Stimulated activated CD4-positive, alpha-beta T cell treated with anti-CD3 and anti-CD28 coated beads, Interleukin-4, amount 100 ng/mL, for 4 hours (primary cell): ENCODE measurements at places on chromosomes 5 and 9.

DNA sequence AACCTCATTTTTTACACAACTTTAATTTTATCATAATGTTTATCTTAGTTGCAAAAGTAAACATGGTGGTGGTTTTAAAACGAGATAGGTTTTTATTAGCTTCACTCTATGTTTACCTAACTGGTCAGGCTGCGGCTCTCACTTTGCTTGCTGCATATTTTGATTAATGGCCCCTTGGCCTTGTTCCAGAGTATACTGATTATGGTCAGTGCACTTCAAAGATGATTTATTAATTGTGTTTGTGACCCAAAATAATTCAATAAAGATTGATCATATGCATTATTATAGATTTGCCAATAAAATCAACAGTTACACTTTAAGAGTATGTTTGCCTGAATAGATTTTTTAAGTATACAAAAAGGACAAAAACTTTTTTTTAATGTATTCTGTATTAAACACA lies 188.0 kb downstream of the XRCC4 start:
- no peak for DNase-seq

DNA sequence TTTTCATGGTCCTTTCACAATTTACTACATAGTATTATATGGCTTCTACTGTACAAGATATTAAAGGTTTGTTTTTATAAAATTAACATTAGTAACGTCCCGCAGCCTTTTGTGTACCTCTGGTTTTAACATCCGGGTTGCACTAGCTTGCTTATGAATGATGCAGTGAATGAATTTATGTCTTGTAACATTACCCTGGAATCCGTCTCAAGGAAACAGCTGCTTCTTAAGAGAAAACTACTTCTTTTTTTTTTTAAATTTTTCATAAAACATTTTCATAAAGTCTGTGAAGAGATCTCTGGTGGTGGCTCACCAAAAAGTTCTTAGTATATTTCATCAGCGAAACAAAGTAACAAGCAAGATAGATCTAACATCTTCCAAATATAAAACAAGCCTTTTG lies 23.6 kb downstream of the MARCHF3 start:
- DNase-seq = no peak

GRCh38 chr5:88769165-88769564 lies 113.8 kb downstream of the MEF2C start:
- DNase-seq = no peak

- DNase-seq = no peak
Observed at GRCh38 chr5:37814699-37815098, 25.1 kb downstream of the GDNF start.

DNA sequence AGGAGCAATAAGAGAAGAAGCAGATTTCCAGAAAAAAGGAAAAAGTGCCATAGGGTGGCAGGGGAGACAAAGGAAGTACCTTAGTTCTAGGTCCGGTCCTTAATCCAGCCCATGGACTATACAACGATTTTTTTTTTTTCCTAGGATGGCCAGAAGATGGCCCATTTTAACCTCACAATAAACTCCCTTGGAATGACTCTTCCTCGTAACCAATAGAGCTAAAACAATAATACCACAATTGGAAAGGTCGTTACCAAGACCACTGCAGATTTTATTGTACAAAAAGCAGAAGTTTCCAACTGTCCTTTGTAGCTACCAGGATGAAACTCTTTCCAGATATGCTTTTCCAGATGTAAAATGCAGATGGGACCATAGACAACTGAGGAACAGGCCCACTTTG lies 34.4 kb upstream of the SSBP2 start:
- DNase-seq = no peak

DNA sequence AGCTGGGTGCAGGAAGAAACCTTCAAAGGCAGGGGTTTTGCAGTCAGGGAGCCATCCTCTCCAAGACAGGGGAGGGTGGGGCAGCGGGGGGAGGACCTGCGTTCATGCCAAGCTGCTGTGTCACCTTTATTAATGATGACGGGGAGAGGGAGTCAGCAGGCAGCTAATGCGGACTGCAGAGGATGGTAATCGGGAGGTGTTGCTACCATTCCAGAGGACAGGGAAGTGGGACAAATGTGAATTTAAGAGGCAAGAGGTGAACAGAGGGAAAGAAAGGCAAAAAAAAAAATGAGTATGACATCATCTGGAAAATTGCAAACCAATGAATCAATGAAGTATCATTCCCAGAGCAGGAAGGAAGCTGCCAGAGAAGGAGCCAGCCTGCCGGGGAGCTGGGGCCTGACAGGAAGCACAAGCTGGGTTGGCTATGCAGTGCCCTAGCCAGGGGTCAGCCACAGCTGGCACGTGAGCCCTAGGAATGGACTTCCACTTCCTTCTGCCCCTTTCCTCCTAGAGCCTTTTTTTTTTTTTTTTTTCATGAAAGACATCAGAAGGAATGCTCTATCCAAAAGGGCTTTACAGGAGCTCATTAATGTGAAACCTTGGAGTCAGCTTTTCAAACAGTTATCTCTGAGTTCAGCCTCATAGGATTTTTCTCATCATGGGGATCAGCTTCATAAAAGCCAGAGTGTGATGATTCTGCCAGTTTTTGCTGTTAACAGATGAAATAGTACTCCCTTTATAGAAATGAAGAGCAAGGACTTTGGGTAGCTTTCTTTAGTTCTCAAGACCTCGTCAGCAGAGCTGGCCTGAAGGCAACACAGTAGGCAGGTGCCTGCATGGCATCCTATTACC lies 9.2 kb downstream of the INSYN2B start:
- DNase-seq = no peak

DNA sequence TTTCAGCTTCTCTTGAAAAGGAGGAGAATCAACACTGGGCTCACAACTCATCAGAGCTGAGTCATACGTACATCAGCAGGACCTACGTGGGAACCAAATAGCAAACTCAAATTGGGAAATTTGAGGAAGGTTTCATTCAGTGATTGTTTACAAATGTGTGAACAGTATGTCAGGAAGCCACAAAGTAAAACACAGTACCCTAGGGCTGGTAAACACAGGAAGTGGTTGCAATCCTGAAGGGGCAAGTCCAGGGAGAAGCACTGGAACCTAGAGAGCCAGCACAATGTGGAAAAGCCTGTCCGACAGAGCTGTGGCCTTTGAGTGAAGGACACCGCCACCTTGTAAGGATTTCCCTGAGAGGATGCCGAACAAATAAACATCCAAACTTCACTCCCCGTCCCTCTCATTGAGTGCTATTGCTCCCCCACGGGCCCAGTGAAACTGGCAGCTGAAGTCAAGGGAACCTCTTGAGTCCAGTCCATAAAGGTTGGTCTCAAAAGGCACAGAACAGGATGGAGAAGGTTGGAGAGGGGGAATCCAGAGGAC lies 26.7 kb upstream of the RICTOR start:
- no peak for DNase-seq

GRCh38 chr5:136374003-136374402 lies 8.7 kb upstream of the TRPC7 start:
- no peak for DNase-seq

DNA sequence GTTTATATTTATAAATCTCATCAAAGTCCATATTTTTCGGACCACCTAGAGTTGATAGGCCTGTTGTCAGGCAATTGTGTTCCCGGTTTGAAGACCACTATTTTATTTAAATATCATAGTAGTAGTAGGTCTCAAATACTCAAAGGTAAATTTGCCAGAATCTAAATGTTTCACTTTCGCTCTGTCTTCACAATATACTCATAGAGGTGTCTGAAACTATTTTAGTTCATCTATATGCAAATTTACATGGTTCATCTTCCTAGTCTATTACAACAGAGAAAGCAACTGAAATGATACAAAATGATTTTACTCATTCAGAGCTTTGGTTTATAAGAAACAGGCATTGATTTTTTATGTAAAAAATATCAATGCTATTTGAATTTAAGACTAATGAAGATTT lies 1897.5 kb downstream of the EFNA5 start:
- DNase-seq = no peak

DNA sequence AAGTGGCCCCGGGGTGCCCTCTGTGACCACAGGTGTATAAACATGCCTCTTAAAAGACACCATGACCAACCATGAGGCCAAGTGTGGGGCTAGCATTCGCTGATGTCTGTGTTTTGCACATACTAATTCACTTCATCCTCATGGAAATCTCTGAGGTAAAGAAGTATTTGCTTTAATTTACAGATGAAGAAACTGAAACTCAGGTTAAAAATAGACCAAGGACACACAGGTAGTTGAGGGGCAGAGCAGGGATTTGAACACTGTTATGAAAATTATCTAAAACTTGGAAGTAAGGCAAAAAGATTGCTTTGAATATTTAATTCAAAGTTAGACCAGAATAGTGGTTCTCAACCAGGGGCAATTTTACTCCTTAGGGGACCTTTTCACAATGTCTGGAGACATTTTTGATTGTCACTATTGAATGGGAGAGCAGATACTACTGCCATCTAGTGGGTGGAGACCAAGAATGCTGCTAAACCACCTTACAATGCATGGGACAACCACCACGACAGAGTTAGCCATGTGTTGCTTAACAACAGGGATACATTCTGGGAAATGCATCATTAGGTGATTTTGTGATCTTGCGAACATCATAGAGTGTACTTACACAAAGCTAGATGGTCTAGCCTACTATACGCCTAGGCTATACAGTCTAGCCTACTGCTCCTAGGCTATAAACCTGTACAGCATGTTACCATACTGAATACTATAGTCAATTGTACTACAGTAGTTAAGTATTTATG lies 8.0 kb upstream of the FXN start:
- peak; percentile 14 for DNase-seq

DNA sequence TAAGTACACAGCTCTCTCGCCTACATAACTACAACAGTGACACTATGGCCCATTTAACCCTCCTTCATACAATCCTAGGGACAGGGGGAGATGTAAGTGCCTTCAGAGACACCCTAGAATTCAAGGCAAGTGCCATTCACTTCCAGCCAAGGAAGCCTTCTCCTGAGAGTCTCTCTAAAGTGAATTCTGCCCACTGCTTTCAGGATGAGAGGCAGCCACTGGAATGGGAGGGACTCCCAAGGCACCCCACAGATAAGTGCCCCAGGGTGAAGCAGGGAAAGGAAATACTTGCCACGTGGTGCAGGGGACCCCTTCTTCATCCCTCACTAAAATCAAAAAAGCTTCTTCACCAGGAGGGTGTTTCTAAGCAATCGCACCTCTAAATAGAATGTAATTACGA lies 283.7 kb downstream of the ZNF608 start:
- DNase-seq = no peak

GRCh38 chr9:93244510-93245436 lies 60.8 kb downstream of the WNK2 start:
- no peak for DNase-seq

DNA sequence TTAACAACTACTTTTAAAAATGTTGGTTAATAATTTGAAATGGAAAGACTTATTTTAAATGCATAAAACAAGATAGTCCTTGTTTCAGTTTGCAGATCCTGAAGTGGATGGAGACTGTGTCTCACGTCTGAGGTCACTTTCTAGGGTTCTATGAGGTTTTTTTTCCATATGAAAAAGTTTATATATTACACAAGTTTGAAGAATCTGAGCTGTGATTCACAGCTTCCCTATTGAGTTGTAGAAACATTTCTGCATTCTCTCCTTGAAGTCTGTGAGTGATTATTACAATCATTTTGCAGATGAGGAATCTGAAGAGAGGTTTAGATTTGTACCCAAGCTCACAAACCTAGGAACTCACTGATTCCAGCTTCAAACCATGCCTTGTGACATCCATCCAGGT lies 442.5 kb upstream of the KLF4 start:
- DNase-seq = no peak

DNA sequence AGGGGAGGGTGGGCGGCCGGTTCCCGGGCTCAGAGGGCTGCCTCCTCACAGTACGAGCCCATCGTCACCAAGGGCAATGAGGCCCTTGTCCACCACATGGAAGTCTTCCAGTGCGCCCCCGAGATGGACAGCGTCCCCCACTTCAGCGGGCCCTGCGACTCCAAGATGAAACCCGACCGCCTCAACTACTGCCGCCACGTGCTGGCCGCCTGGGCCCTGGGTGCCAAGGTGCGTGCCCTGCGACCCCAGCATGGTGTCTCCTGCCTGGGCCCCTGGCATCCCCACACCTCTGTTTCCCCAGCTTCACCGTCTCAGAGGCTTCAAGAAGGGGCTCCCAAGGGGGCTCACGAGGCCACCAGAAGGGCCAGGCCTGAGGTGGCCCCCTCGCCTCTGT lies 7.2 kb downstream of the DBH start:
- DNase-seq = no peak

GRCh38 chr9:101271102-101271501 lies 113.7 kb downstream of the BAAT start:
- no peak for DNase-seq

DNA sequence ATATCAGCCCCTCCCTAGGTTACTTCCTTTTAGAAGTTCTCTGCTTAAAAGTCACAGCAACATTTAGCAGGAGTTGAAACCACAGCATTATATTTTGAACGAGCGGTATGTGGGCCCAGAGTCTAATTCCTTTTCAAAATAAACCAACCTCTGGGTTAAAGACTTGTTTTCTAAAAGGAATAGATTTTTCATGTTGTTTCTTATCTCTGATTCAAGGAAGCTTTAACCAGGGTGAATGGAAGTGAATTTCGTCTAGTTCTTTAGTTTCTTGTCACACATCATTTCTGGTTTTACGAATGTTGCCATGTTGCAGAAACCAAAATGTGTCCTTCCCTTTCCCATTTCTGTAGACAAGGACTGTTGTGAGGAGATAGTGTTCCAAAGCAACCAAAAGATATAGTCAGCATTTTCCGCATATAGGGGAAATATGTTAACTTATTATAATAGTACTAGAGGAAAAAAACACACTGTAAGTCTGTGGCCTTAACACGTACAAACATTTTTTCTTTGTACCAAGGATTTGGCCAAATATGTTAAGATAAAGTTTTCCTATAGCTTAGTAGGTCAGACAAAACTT lies 142.4 kb downstream of the PCSK5 start:
- no peak for DNase-seq

- DNase-seq = no peak
Observed at GRCh38 chr5:136819526-136820302, 454.4 kb upstream of the TRPC7 start.
